ENCODE measurements at places on chromosomes 7 and 10. TPM values are rescaled to one million over a fixed set of nuclear protein-coding genes. Genes with fewer than 3 reads are reported as not detected.

KIF11 gene
- polyA plus RNA-seq, result 0.19 TPM

DNA sequence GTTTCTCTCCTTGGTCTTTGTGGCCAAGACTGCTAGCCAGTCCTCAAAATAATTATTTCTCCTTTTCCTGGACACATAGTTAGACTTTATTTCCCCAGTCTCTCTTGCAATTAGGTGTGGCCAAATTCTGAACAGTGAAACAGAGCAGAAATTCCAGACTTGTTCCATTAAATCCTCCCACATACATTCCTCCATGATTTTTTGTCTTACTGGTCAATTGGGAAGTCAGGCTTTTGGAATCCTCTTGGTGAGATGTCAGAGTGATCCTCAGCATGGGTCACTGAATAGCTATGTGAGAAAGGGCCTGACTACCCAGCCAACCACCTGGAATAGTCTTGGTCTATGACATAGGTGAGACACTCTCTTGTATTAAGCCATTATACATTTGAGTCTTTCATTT is 164.2 kb downstream of the DGKI start:
- H3K36me3 ChIP-seq, result no peaks in the 10 kb centered on the region
- no peak overlapping the region for H3K4me3 ChIP-seq
- no peak for DNase-seq

SLC35G1 gene
- 4.5 TPM for polyA plus RNA-seq

SLC13A1 gene
- not detected for polyA plus RNA-seq

SFTPA2 gene
- polyA plus RNA-seq, result not detected

DNA sequence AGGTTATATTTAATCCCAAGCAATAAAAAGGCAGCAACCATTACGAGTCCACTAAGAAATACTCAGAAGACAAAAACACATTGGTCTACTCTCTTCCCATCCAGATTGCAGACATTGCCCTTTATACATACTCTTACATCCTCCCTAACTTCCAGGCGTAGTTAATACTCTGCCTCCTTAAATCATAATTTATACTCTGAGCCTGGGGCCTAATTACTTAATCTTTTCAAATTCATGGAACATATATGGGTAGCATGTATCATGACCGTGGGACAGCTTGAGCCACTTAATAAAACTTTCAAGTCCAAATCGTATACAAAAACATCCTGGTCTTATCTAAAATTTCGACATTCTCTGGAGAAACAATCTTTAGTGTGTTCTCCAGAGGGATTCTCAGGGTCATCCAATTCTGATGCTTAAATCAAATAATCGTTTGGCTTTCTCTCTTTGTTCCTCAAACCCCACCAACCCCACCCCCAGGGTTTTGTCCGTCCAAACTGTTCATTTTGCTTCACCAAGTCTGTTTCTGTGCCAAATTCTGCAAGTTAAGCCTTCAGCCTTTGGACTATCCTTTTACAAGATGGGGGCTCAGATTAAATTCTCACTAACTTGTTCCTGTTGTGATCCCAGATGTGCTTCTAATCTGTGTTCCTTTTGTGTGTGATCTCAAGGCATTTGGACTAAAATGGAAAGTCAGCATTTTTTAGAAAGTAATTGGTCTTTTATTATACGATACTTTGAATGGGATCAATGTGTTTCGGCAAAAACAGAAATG is 86.4 kb downstream of the ADAM12 start:
- H3K27ac ChIP-seq, result no peak overlapping the region
- no peaks in the 10 kb centered on the region for H3K36me3 ChIP-seq
- DNase-seq, result no peak
- no peaks in the 10 kb centered on the region for H3K27me3 ChIP-seq
- no peaks in the 10 kb centered on the region for H3K4me1 ChIP-seq

GRCh38 chr10:129464251-129464650 is 2.8 kb upstream of the MGMT start:
- no peak overlapping the region for H3K27ac ChIP-seq
- no peak overlapping the region for H3K4me3 ChIP-seq
- H3K4me1 ChIP-seq, result peaks cover 11% of the 10 kb centered on the region
- DNase-seq, result no peak

DNA sequence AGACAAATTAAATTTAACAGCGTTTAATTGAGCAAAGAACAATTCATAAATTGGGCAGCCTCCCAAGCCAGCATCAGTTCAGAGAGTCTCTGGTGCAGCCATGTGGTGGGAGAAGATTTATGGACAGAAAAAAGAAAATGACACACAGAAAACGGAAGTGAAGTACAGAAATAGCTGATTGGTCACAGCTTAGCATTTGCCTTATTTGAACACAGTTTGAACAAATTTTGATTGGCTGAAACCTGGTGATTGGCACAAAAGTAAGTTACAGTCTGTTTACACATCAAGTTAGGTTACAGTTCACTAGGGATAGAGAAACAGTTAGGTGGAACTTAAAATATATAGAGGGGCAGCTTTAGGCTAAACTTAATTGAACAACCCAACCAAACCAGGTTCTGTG is 720.1 kb downstream of the TYW1 start:
- no peaks in the 10 kb centered on the region for H3K4me1 ChIP-seq
- H3K27ac ChIP-seq, result no peak overlapping the region
- H3K27me3 ChIP-seq, result no peaks in the 10 kb centered on the region
- no peaks in the 10 kb centered on the region for H3K36me3 ChIP-seq

GRCh38 chr7:47188136-47188535 is 393.8 kb downstream of the TNS3 start:
- H3K4me3 ChIP-seq, result no peak overlapping the region
- H3K36me3 ChIP-seq, result no peaks in the 10 kb centered on the region

DNA sequence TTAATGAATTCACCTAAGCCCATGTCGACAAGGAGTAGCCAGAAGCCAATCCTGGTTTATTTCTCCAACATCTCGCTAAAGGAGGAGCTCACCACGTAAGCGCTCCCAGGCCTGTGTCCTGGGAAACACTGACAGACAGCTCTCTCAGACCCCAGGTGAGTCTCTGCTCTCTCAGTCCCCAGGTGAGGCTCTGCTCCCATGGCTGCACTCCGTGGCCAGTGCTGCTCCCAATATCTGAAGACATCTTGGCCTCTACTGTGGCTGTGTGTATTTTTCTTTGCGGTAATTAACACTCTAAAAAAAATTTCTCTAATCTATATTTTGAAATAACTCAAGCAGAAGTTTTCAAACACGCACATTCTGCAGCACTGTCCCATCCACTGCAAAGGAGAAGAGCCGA is 564.5 kb downstream of the PTPRN2 start:
- no peaks in the 10 kb centered on the region for H3K27me3 ChIP-seq
- no peak overlapping the region for H3K27ac ChIP-seq
- no peak for DNase-seq
- no peaks in the 10 kb centered on the region for H3K36me3 ChIP-seq
